Cerebellar nuclear complex (tissue), 1 donor: ENCODE measurements at places on chromosomes 7 and 10.

DNA sequence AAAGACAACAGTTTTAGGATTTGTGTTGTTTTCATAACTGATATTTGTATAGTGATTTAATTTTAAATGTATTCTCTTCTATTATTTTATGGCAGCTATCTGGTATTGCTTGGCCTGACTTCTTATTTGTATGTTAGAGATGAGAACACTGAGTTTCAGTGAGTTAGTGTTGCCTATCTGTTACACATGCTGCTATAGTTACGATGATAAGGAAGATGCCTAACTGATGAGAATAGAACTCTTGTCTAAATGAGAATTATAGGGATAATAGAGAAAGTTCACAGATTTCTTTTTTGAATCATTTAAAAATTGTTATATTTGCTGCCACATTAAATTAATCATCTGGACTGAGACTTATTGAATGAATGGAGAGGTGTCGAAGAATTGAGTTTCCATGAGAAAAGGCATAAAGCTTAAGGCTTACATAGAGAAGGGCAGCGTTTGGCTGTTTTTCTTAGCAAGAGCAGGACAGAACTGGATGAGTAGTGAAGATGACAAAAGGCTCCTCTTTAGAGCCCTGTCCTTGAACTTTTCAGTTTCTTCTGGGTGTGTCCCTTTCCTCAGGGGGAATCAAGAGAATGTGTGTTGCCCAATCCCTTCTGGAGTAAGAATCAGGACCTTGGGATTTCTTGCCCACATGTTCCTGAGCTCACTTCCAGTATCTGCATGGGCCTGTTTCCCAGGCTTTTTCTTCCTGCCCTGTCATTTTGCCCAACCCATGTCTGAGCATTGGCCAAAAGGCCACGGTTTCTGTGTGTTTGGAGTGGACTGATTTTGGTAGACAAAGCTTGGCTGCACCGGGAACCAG, 195.6 kb upstream of the CSTF2T start:
- DNase-seq = no peak

DNA sequence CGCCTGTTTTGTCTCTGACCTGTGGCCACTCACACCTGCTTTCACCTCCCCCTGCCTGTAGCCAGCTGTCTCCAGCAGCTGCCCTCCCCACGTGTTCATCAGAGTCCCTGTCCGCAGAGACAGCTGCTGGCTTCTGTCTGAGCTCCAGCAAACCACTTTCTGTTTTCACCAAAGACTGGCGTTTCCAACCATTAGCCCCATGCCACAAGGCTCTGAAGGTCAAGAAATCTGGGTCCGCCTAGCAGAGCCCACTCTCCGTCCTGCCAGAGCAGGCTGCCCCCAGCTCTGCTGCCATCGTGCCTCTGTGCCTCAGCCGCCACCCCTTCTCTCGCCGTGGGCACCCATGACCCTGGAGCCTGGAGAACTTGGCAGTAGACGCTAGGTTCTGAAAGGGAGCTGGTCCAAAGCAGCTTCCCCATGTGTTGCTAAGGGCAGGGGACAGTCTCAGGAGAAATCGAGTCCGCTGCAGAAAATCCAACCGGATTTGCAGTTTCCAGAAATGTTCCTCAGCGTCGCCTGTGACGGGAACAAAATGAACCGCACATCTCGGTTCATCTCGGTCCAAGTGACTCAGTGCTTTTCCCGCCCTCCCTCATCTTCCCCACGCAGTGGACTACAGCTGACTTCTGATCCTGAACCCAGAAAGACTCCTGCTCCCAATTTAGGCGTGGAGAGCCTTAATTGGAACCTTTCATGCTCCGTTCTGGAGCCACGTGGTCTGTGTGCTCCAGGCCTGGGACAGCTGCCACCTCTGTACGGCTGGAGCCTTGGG, 28.0 kb downstream of the TMEM120A start:
- no peak for DNase-seq

- no peak for DNase-seq
Observed at GRCh38 chr7:134777908-134778580, 1.4 kb upstream of the CALD1 start.

- DNase-seq = no peak
Observed at GRCh38 chr10:86306628-86307278, 59.8 kb downstream of the GRID1 start.

DNA sequence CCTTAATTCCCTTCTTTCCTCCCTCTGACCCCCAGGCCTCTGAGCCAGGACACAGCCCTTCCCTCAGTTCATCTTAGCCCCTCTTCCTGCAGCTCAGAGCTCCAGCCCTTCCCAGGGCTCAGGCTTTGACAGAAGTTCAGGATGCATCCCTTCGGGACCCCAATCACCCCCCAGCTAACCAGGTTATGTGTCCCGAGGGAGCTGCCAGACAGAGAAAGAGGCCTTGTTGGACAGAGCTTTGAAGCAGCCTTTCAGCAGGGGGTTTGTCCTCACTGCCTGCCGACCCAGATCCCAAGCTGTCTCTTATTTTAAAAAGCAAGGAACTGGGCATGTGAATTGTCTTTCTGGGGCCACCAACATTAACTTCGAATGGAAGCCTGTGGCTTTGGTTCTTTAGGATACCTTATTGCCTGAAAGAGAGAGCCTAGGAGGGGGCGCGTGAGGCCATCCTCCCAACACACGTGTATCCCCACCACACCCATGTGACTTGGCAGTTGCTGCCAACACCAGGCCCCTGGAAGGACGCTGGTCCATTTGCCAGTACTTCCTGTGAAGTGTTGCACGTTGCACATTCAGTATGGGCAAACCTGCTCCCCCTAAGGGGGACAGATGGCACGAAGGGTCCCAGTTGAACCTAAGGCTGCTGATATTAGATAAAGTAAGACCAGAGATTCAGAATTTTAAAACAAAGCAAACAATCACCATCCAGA, 858 bp downstream of the CCDC136 start:
- DNase-seq = peak; percentile 8

GRCh38 chr7:70893971-70894715, 237.8 kb upstream of the GALNT17 start:
- no peak for DNase-seq

DNA sequence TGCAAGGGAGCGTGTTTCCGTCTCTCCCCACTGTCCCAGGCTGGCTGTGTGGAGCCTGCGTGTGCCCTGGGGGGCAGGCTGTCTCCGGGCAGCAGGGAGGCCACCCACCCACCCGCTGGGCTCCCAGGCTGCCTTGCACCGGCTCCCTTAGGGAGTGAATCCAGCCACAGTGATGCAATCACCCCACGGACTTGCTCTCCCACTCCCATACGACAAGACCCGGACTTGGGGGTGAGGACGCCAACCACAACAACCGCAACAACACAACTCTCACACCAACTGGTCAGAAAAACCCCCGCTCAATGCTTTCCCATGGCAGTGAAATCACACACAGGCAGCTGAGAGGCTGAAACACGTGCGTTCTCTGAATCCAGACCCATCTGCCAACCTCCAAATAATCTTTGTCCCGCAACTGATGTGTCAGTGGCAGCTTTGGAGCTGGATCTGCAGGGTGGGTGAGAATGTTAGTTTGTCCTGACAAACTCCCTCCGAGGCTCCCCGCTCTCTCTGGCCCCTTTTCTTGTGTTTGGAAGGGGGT, 62.7 kb upstream of the DDC start:
- no peak for DNase-seq

DNA sequence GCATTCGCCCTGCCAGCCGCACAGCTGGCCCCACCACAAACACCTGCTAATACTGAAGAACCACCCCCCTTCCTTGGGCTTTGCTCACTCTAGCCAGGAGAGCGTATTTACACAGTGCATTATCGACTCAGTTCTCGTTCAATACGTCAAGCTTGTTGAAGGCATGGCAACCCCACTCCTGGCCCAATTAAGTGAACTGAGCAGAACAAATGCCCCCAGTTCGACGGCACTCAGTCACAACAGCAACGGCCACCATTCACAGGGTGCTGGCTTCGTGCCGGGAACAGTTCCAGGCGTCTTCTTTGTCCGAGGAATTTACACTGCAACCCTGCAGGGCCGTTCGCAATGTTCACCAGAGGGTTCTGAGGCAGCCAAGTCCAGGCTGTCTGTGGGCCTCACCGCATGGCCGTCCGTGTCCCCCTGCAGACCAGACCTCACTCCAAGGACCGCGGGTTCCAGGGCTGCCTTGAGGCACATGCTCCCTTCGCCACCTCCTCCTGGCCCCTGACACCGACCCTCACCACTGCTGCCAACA, 175.3 kb downstream of the DIP2C start:
- DNase-seq = no peak

GRCh38 chr7:99201027-99201426, 6.9 kb downstream of the KPNA7 start:
- DNase-seq = no peak

DNA sequence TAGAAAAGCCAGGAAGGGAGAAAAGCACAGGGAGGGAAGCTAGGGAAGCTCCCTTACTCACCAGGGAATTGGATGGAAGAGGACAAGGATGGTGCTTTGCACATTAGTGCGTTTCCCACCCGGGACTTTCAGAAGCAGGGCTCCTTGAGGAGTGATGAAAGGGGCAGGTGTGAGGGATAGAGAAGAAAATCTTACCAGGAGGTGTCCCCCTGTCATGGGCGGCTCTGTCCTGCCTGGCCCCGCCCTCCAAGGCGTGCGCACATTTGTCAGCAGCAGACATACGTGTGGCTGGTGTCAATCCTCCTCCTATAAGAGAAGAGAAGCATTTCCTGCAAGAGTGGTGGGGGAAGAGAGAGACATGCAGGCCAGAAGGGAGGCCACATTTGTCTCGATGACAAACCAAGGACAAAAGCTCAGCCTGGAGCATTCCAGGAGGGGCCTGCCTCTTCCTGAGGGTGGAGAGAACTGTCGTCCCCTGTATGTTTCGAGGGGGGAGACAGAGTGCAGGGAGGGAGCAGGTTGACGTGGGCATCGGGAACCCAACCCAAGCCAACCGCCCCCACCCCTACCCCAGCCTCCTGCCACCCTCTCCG, 47.4 kb upstream of the COMTD1 start:
- no peak for DNase-seq

DNA sequence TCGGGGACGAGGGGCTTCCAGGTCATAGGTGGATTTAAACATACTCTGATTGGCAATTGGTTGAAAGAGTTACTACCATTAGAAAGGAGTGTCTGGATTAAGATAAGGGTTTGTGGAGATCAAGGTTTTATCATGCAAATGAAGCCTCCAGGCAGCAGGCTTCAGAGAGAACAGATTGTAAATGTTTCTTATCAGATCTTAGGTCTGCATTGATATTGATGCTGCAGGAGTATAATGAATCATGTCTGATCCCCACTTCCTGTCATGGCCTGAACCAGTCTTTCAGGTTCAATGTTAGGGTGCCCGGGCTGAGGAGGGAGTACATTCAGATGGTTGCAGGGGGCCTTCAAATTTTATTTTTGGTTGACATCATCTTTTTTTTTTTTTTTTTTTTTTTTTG, 51.4 kb downstream of the SH3PXD2A start:
- no peak for DNase-seq

DNA sequence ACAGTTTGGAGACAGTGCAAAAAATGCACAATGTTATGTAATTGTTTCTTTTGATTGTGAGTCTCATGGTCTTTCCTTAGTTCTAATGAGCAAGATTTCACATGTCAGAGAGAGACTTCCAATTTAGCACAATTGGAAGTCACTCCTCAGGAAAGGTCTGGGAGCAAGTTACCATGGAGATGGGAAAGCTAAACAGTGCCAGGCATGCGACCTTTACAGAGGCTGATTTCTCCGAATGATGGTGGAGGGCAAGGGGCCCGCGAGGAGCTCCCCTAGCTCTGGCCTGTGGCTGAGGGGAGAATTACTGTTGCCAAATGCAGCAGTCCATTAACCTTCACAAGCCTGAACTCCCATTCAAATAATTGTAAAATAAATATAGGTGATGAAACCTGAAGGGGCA, 59.3 kb downstream of the CDCA7L start:
- no peak for DNase-seq

DNA sequence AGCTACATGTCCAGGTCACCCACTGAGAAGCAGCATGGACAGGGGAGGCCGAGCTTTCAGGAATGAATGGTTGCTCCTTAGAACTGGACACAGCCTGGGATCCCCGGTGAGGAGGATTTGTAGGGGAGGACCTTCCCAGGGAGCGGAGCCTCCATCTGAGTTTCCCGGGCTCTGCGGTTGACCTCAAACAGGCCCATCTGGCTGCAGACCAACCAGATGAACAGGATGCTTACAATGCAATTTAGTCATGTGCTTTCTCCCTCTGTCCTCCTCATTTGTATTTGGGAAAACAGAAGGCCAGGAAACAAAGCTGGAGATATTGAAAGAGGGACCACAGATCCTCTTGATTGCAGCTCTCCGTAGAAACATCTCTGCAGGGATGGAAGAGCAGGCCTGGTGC, 104.8 kb downstream of the EMX2 start:
- DNase-seq = no peak

DNA sequence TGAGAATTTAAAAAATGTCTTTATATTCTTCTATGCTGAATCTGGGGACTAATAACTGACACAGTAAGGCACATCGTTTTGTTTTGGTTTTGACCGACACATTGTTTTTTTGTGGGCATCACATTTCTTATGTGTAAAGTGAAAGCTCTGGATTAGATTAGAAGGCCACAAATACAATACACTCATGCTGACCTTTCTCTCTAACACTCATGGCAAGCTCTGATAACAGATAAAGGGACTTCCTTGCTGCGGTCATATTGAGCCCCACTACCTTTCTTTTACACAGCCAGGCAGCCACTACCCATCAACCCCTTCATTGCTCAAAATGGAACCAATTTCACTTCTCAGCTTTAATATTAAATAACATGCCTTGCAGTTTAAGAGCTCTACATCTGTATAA, 26.0 kb downstream of the PPP1R3A start:
- no peak for DNase-seq

DNA sequence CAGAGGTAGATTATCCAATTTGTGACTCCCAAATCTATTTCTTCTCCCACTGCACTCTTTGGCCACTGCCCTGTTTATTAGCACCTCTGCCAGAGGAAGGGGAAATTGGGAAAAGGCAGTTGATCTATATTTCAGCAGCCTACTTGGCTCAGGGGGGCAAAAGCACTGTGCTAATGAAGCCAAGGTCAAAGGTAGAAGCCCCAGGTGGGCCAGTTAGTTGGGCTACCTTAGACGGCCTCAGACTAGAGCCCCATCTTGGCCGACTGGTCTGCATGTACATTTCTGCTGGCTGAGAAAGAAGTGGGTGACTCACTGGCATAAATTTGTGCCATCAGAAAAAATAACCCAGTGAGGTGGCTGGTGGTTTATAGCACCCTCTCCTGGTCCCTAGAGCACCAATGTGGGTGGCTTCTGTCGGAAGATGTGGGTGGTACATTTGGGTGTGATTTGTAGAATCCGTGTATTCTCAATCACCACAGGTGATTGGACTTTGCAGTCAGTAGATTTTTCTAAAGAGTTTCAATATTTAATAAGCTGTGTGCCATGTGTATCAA, 293.3 kb upstream of the MKI67 start:
- no peak for DNase-seq

GRCh38 chr10:88853155-88853881, 1.7 kb upstream of the ANKRD22 start:
- no peak for DNase-seq

DNA sequence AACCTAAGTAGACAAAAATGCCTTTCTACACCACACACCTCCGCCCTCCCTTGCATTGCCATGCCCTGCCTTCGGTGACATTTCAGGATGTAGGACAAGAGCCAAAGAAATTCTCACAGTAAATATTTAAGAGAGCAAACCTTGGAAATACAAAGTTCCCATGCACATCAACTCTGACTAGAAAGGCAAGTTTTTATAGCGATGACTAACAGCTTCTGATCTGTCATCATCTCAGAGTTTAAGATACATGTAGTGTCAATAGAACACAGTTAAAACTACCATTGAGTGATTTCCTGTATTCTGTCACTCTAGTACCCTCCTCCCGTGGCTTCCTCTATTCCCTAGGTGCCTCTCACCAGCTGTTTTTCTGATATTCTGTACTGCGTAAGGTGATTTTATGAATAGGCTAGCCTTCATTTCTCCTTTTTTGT, 20.7 kb downstream of the SLC16A9 start:
- DNase-seq = no peak

- DNase-seq = no peak
Observed at GRCh38 chr10:119602241-119603095, 5.7 kb upstream of the TIAL1 start.
